ENCODE measurements at places on chromosomes 2 and 18. TPM values are rescaled to one million over a fixed set of nuclear protein-coding genes. Genes with fewer than 3 reads are reported as not detected.

GRCh38 chr2:190562121-190562520 is 27.6 kb upstream of the NEMP2 start:
- no peak for DNase-seq
- no peaks in the 10 kb centered on the region for H3K36me3 ChIP-seq
- H3K4me1 ChIP-seq, result peaks cover 14% of the 10 kb centered on the region
- H3K27ac ChIP-seq, result no peak overlapping the region
- no peak overlapping the region for H3K4me3 ChIP-seq

DNA sequence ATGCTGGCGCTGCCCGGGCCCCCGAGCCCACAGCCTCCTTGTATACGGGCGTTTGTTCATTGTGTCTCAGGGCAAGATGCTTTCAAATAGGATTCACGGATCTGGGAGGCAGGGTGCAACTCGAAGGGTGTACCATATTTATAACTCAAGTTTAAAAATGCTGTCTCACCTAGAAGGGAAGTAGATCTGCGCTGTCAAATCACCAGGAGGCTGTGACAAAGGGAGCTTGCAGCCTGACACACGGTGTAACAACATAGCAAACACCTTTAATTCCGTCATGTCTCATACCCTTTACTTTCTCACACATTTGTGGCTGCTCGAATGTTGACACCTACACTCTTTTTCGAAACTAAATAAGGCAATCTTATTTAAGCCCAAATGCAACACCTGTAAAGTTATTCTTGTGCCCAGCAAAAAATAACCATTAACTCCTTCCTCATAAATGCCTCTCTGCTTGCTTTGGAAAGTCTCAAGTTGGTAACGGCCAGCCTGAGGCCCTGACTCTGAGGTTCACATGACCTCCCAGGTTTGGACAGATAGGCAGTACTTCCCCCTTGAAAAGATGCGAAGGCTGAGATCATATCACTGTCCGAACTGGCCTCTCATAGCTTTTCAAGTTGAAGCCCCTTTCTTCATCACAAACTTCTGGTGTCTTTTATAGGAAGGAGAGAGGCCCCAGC is 11.6 kb downstream of the ZEB2 start:
- peaks cover 10% of the 10 kb centered on the region for H3K27me3 ChIP-seq
- H3K36me3 ChIP-seq, result no peaks in the 10 kb centered on the region
- peak overlapping the region; percentile 42 for H3K27ac ChIP-seq
- H3K4me1 ChIP-seq, result no peaks in the 10 kb centered on the region

- H3K27ac ChIP-seq, result no peak overlapping the region
- DNase-seq, result no peak
- peaks cover under 1% of the 10 kb centered on the region for H3K27me3 ChIP-seq
- no peak overlapping the region for H3K4me3 ChIP-seq
- H3K36me3 ChIP-seq, result no peaks in the 10 kb centered on the region
Observed at GRCh38 chr2:223044916-223045700, 6.9 kb upstream of the KCNE4 start.

DNA sequence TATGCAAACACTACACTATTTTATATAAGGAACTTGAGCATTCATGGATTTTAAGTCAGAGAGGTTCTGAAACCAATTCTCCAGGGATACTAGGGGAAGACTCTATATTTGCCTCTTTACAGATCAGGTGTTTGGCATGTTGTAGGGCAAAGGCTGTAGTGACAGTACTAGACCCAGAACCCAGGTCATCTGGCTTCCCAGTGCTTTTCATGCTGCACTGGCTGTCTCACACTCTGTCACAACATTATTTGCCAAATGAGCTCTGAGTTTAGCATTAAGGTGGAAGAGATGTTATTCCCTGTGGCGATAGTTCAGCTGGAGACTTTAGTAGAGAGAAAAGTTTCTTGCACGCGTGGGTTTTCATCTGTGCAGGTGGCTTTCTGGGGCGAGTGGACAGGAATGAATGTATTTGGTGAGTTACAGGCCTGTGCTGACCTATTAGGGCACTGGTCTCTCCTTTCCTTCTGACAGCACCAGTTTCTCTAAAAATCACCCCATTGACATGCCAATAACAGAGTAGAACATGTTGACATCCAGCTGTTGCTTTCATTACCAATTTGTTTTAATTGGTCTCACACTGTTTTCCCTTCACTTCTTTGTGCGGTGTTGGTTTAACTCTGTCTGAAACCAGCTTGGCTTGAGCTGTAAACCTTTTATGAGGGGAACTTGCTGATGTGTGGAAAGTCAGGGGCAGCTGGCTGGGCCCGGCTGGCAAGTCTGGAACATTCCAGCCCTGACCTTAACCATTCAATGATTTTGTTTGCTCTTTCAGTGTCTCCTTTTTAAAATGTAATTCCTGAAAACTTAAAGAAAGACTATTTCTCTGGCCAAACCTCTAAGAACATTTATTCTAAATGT is 643.0 kb upstream of the FAM98A start:
- no peaks in the 10 kb centered on the region for H3K36me3 ChIP-seq
- no peak for DNase-seq
- H3K4me3 ChIP-seq, result no peak overlapping the region
- H3K4me1 ChIP-seq, result no peaks in the 10 kb centered on the region

DNA sequence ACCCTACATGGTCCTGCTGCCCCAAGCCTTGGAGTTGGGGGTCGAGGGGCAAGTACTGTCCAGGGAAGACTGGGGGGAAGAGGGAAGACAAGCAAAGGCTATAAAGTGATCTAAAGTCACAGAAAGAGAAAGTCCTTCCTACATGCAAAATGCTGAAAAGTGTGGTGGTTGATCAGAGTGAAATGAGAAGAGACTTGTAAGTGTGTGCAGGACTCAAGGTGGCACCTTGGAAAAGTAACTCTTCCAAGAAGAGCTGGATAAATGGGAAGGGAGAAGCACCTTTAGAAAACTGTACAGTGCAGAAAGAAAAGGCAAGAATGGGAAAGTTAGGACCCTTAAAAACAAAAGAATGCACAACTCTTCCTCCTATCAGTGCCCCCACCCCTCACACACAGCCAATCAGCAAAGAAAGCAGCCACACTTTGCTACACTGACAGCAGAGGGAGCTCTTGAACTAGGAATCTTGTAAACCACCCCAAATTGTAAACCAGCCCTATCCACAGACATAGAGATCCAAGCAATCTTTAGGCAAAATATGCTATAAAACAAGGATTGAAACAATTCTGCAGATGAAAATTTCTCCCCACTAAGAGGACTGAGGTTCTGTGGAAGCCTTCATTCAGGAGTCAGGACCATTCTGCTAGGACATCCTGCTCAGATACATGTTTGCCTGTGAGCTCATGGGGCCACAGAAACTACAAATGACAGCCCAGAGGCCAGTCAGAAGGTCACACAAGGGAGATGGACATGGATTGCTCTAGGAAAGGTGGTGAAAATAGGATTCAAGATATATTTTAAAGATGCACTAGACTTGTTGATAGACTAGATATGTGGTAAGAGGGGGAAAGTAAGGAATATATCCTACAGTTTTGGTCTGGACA is 146.4 kb downstream of the FTCDNL1 start:
- DNase-seq, result no peak
- H3K4me3 ChIP-seq, result no peak overlapping the region
- no peaks in the 10 kb centered on the region for H3K4me1 ChIP-seq
- no peaks in the 10 kb centered on the region for H3K36me3 ChIP-seq
- peak overlapping the region; percentile 29 for H3K27ac ChIP-seq

DNA sequence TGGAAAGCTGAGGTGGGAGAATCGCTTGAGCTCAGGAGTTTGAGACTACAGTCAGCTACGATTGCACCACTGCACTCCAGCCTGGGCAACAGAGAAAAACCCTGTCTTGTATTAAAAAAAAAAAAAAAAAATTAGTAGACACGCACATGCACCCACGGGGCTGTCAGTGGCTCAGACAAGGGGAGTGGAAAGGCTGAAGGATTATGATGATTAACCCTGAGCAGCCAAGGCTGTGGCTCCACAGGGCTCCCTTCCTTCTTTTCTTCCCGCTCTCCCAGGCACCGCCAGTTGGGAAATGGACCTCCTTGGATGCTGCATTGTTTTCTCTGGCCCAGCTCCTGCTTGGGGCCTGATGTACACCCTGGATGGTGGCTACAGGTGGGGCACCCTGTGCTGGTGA is 49.0 kb upstream of the RAB6C start:
- H3K27me3 ChIP-seq, result peaks cover 35% of the 10 kb centered on the region
- H3K4me3 ChIP-seq, result no peak overlapping the region
- no peaks in the 10 kb centered on the region for H3K4me1 ChIP-seq
- H3K27ac ChIP-seq, result no peak overlapping the region
- DNase-seq, result no peak
- H3K36me3 ChIP-seq, result no peaks in the 10 kb centered on the region

GRCh38 chr2:182077448-182078142 is 91.9 kb downstream of the PPP1R1C start:
- peaks cover 4% of the 10 kb centered on the region for H3K27me3 ChIP-seq
- H3K4me1 ChIP-seq, result no peaks in the 10 kb centered on the region
- H3K4me3 ChIP-seq, result no peak overlapping the region
- H3K27ac ChIP-seq, result no peak overlapping the region
- H3K36me3 ChIP-seq, result no peaks in the 10 kb centered on the region

GRCh38 chr18:23814991-23815614 is 125.8 kb downstream of the LAMA3 start:
- no peaks in the 10 kb centered on the region for H3K36me3 ChIP-seq
- H3K4me3 ChIP-seq, result no peak overlapping the region
- no peak overlapping the region for H3K27ac ChIP-seq

The CDH7 gene
- not detected for total RNA-seq

The TUBB8B gene
- not detected for total RNA-seq

The SCN2A gene
- total RNA-seq, result not detected

The DSEL gene
- total RNA-seq, result 2.5 TPM

All from naive thymus-derived CD8-positive, alpha-beta T cell (primary cell).